GM13977 (cell line): ENCODE measurements at places on chromosomes 7 and 10.

- no peak for DNase-seq
Observed at GRCh38 chr7:113775401-113775800, 143.4 kb downstream of the PPP1R3A start.

- no peak for DNase-seq
Observed at GRCh38 chr7:119931230-119931824, 341.6 kb upstream of the KCND2 start.

DNA sequence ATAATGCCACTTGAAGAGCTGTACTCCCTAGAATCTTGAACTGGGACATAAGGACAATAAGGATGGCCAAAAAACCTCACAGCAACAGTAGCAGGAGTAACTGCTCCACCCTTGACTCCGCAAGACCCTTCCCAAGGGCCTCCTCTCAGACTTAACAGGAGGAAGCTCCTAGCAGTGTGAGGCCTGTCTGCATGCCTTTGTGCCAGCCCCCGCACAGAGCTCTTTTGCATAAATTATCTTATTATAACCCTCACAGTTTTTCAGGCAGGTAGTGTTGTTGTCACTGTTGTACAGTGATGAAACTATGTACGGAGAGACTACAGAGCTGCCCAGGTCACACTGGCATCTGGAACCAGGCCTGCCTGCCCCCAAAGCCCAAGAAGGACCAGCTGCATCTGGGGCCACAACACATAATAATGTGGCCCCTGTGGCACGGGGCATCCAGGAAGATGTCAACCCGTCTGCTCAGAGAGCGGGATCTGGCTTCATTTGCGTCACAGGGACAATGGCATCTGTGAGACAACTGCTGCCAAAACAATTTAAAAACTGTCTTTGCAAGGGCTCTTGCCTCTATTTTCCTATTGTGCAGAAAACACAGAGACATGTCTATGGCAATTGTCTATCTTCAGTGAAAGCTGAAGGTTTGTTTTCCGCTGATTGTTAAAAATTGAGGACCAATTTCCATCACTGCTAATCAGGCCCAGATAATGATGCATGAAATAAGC lies 249.3 kb upstream of the GRB10 start:
- no peak for DNase-seq

- DNase-seq, result no peak
Observed at GRCh38 chr7:159317294-159317693, 172.6 kb upstream of the VIPR2 start.

GRCh38 chr7:124724507-124725192 lies 40.9 kb downstream of the GPR37 start:
- no peak for DNase-seq

GRCh38 chr7:152137476-152138025 lies 112.1 kb downstream of the GALNT11 start:
- no peak for DNase-seq

GRCh38 chr7:103929901-103930311 lies 59.6 kb downstream of the RELN start:
- no peak for DNase-seq

DNA sequence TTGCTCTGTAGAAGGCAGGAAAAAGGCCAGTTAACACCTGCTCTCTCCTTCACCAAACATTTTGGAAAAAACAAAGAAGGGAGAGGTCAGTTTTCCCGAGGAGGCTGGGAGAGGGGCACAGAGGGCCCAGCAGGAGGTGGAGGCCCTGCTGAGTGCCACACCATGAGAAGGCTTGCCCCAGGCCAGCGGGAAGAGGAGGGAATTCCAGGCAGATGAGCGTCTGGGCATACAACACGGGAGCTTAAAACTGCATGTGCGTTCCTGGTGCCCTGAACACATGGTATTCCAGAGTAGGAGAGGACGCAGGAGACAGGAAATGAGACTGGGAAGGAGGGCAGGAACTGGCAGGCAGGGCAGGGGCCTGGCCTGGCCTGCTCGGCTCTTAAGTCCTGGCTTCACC lies 182.4 kb downstream of the CCDC3 start:
- DNase-seq, result no peak
